HL-60 (cell line): ENCODE measurements at places on chromosomes 12 and 14.

- no peak for DNase-seq
Observed at GRCh38 chr12:18906395-18906794, 168.5 kb downstream of the CAPZA3 start.

DNA sequence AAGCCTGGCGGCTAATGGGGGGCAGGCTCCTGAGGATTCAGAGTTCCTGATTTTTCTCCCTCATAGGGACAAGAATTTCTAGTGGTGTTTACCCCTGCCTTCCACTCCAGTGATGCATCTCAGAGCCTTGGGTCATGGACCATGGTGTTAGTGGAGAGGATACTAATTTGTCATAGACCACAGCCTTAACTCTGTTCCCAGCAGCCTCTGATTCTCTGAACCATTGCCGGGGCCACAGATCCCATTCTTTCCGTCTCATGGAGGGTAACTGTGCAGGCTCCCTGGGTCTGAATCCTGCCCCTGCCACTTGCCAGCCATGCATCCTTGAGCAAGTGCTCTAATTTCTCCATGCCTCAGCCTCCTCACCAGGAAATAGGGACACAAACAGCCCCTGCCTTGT is 55.1 kb downstream of the RPH3A start:
- DNase-seq: no peak

DNA sequence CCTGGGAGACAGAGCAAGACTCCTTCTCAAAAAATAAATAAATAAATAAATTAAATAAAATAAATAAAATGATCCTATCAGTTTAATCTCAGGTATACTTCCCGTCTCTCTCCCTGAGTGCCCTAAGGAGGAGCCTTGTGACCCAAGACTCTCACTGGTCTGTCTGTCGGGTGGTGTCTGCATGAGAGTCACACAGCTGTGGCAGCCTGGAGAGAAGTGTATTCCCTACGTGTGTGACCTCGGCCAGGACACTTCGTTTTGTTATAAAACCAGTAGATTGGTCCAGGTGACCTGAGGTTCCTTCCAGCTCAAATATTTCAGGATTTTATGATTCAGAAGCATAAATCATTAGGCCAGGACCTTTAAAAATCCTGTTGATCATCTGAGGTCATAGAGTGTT is 4.8 kb downstream of the SYNE3 start:
- DNase-seq: no peak

- peak; percentile 10 for DNase-seq
Observed at GRCh38 chr14:28751467-28752058, 15.0 kb upstream of the FOXG1 start.

GRCh38 chr12:63752283-63752682 is 27.4 kb upstream of the RXYLT1 start:
- no peak for DNase-seq

GRCh38 chr12:119836781-119837180 is 40.3 kb downstream of the CIT start:
- no peak for DNase-seq

DNA sequence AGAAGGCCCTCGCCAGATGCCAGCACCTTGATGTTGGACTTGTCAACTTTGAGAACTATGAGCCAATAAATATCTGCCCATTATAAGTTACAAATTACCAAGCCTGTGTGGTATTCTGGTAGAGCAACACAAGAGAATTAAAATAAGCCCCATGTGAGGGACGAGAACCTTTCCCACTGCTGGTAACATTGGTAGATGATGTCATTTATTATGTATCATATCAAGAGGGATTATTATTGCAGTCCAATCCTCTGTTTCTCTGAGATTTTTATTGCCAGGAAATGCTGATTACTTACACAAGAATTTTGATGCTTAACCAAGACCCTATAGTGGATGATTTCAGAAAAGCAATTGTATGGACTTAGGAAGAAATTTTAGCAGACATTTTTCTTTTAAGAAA is 40.3 kb upstream of the SLC24A4 start:
- no peak for DNase-seq

GRCh38 chr12:45234139-45234865 is 18.4 kb downstream of the ANO6 start:
- DNase-seq: no peak

DNA sequence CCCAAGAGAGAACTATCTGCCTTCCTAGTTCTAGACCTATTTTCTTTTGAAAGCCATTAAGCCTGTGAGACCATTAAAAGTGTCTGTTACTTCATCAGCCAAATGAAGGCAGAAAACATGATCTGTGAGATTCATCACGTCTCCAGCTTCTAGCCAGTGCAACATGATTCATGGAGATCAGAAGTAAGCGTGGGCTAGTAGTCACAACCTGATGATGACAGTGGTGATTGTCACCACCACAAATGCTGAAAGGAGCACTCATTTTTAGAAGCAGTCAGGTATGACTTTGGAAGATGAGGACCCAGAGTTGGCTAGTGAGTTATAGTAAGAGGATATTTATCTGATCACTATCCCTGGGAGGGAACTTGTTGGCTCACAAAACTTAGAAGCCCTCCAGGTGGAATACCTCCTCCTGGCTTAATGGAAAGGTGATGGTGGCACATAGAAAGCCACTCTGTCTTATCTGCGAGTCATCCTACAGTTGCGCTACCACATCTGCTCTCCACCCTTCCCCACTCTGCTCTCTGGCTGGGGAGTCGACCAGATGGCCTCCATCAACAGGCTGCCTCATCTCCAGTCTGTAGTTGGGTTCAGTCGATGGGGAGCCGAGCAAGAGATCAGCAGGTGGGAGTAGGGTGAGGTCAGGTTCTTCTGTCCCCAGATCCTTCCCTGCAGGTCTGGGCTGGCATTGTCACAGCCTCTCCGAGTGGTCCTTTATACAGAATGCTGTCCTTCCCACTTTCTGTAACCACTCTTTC is 317.6 kb upstream of the FKBP4 start:
- no peak for DNase-seq

DNA sequence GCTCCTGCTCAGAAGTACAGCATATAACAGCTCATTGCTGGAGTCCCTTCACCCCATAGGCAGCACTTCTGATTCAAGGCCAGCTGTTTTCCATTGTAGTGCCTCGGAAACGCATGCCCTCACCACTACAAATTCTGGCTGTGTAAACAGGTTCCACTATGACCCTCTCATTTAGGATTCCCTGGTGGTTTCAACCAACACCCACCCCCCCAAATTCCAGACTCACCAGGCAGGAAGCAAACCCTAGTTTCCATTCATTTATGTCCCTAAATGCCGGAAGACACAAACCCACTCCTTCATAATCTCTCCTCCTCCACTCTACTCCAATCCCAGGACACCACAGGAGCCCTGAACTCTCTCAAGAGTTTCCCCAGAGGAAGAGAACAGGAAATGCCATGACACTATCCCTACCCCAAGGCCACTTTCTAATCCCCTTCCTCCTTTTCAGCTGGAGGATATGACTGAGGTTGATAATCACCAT is 75.9 kb upstream of the TMPO start:
- no peak for DNase-seq

- no peak for DNase-seq
Observed at GRCh38 chr14:92153581-92153980, 31.8 kb downstream of the CPSF2 start.

- no peak for DNase-seq
Observed at GRCh38 chr12:123064885-123065619, 84.6 kb downstream of the ARL6IP4 start.

DNA sequence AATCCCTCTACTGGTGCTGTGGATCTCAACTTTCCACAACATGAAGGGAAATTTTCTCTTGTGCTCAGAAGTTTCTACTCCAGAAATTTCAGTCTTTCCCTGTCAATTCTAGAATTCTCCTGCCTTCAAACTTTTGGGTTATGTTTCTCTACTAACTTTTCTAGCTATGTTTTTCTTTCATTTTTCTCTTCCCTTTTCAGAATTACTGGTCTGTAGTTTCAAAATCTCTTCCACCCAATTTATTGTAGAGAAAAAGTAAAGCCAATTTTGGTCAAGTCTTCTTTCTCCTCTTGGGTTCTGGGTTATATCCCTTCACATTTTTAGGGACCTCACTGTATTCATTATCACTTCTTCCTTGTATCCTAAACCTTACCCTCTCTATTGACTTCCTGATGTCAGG is 18.9 kb downstream of the CNTN1 start:
- no peak for DNase-seq

DNA sequence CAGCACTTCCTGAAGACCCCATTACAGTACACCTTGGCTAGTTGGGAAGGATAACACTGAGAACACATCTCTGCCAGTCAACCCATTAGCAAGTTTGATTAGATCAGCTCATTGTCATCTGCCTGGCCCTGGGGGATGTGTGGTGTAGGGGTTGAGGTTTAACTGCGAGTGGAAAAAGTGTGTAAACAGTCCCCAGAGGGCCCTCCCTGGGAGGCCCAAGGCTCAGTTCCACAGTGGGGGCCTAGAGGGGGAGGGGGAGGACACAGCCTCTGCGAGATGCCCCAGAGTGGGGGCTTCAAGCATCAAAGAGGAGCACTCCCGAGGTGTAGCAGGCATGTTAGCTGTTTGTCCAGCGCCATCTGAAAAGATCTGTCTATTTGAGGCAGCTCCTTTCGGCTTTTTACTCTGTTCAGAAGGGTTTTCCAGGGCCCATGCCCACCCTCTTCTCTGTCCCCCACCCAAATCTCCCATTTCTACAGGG is 344 bp downstream of the LPAR5 start:
- DNase-seq: peak; percentile 59

DNA sequence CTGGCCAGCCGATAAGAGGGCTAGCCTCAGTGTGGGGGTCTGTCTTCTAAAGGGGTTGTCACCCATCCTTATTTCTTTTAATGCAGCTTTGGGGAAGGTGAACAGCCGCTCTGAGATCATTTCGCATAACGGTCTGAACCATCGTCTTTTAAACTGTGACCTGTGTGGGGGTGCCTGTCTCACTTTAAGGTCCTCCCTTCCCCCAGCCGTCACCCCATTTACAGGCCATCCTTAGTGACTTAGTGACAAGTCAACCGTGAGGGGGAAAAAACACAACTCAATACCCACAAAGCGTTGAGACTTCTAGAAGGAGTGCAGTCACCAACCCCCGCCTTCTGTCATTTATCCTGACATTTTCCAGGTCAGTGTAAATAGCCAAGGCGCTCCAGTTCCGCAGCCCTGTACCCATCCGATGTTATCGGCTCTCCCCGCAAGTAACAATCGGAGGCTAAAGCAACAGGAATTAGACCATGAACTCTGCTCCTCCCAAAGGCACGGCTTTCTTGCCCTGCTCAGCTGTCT is 505 bp upstream of the DENND5B start:
- DNase-seq: peak; percentile 5

GRCh38 chr12:94851396-94852028 is 152.0 kb downstream of the NDUFA12 start:
- DNase-seq: no peak

GRCh38 chr12:906062-906585 is 43.4 kb downstream of the RAD52 start:
- DNase-seq: peak; percentile 83

DNA sequence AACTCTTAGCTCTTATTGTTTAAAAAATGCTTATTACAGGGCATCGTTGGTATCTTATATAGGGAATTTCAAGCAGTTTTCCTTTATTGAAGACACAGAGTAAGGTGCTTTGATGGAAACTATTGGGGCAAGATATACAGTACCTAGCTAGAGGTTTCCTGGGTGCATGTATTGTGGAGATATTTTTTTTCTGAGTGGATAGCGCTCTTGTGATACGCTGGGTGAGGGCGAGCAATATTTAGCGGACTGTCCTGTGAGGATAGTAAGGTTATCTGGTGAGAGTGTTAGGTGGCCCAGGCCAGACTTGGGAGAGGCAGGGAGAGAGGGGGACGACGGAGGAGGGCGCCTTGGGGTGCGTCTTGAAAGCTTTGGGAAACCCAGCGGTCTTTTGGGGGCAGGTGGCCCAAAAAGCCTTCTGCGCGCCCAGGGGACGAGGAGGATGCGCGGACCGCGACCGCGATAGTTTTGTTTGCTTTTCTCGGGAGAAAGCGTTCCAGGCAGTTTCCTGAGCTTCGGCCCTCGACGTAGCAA is 596 bp upstream of the BICD1 start:
- DNase-seq: no peak

DNA sequence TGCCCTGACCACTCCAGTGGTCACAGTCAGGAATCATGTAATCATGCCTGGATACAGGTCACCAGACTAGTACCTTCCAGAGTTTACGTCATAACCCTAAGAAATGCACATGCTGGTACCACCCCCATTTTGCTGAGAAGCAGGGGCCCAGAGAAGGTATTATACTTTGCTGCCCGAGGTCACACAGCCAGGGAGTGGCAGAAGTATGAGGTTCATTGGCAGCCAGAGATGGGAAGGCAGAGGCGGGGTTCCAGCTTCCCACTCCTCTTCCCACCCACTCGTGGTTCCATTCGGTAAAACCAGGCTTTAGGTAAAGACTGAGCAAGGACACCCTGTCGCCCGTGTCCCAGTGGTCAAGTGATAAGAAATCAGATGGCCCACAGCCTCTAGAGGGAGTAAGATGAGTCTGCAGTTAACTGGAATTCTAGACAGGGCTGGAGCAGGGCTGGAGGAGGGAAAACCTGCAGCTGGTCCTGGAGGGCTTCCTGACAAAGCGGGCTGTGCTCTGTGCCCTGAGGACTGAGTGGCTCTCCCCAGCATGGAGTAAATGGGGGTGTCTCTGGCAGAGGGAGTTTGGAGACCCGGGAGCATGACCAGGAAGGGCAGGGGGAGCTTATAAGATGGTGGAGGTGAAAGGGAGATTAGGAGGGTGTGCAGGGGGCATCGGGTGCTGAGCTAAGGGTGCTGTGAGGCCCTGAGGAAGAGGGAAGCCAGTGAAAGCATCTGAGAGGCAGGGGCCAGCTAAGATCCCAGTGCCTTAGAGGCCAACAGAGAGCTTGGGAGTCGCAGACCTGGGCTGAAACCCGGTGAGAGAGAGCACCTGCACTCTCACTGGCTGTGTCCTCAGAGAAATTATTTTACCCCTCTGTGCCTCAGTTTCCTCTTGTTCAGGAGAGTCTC is 5.7 kb downstream of the FAM222A start:
- DNase-seq: no peak

GRCh38 chr12:58247633-58248032 is 306.3 kb downstream of the ATP23 start:
- no peak for DNase-seq

GRCh38 chr12:92503029-92503931 is 199.5 kb upstream of the PLEKHG7 start:
- DNase-seq: no peak

DNA sequence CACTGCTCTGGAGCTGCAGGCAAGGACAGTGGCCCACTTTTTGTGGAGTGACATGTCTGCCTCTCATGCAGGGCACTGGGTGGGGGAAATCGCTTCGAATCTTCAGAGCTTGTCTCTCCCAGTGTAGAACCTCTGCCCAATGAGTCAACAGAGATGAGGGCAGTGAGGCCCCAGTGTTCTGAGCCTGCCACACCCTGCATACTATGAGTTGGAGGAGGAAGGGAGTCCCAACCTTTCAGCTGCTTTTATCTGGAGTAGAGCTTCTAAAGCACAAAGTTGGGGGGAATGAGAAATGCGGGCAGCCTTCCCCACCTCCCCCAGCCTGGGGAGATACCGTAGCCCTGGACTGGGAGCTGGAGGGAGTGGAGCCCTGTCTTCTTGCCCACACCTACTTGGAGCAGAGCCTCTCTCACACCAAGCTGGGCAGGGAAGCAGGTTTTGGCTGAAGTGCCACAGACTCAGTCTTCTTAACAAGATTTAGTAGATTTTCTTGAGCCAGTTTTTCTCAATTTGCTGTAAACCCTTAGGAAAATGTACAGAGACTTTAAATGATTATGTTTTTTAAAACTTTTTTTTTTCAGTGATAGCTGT is 159.1 kb downstream of the ADGRD1 start:
- no peak for DNase-seq

- no peak for DNase-seq
Observed at GRCh38 chr12:53623548-53624385, 2.4 kb downstream of the ATF7 start.
